ENCODE measurements at places on chromosomes 6 and 20. TPM values are rescaled to one million over a fixed set of nuclear protein-coding genes. Genes with fewer than 3 reads are reported as not detected.

GRCh38 chr20:7500231-7500663 is 440.0 kb downstream of the HAO1 start:
- no peak for DNase-seq

GRCh38 chr6:157557559-157557958 is 176.6 kb downstream of the ZDHHC14 start:
- DNase-seq = no peak

GRCh38 chr20:11143481-11143880 is 469.7 kb upstream of the JAG1 start:
- no peak for DNase-seq

Gene EPB41L1
- 271 TPM for total RNA-seq

Gene RAB32
- total RNA-seq = 4.1 TPM

Data from stomach (tissue), 19 donors.